ENCODE measurements at places on chromosomes 12 and 14. TPM values are rescaled to one million over a fixed set of nuclear protein-coding genes. Genes with fewer than 3 reads are reported as not detected.

The PTCSC3 gene
- not detected for total RNA-seq

The TWF1 gene
- 98.8 TPM for total RNA-seq

The ZDHHC22 gene
- 0.50 TPM for total RNA-seq

The DIP2B gene
- total RNA-seq = 57.4 TPM

The RFX4 gene
- total RNA-seq = 0.07 TPM

The HOXC12 gene
- total RNA-seq = not detected

The CLEC2B gene
- not detected for total RNA-seq

The CLEC2A gene
- total RNA-seq = 0.84 TPM

The SDR9C7 gene
- 0.17 TPM for total RNA-seq

The TAS2R42 gene
- total RNA-seq = not detected

The SLCO1B1 gene
- total RNA-seq = not detected

The M6PR gene
- total RNA-seq = 166 TPM

The CCDC197 gene
- total RNA-seq = not detected

The RAB35 gene
- 63.3 TPM for total RNA-seq

The LUM gene
- 128 TPM for total RNA-seq

The GSC gene
- total RNA-seq = not detected

The GLI1 gene
- 5.8 TPM for total RNA-seq

The FGF23 gene
- total RNA-seq = not detected

The CRY1 gene
- total RNA-seq = 18.3 TPM
